ENCODE measurements at places on chromosomes 5 and 9. TPM values are rescaled to one million over a fixed set of nuclear protein-coding genes. Genes with fewer than 3 reads are reported as not detected.

GRCh38 chr5:141672841-141673813 is 8.9 kb downstream of the ARAP3 start:
- DNase-seq = no peak

IFNA13 gene
- total RNA-seq = not detected

CDC20B gene
- not detected for total RNA-seq

DNA sequence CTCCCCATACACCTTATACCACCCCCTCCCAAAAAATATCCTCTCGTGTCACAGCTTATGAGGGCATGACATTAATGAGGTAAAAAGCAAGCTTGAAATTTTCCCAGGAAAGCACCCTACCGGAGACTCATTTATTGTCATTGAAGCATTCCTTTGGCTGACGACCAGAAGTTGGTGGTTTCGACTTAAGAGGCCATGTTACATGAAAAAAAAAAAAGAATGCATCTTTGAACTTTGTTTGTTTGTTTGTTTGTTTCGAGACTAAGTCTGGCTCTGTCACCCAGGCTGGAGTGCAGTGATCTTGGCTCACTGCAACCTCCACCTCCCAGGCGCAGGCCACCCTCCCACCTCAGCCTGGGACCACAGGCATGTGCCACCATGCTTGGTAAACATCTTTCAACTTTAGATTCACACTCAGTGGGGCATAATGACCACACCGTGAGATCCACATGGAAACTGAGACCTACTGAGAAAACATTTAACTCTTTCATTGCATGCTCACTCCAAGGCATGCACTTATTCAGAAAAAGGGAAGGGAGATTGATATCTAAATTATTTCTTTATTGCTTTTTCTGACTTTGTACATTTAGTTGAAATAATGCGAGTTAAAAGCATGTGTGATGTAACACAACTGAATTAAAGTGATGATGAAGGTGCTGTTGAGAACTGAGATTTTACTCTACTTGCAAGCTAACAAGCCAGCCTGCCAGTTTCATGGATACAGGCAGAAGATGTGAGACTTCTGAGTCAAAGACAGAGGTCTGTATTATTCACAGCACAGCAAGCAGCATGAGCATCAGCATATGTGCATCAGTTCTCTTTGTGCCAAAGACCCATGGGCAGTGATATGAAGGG is 5.1 kb upstream of the RAB14 start:
- DNase-seq = no peak

CTXN3 gene
- not detected for total RNA-seq

DNA sequence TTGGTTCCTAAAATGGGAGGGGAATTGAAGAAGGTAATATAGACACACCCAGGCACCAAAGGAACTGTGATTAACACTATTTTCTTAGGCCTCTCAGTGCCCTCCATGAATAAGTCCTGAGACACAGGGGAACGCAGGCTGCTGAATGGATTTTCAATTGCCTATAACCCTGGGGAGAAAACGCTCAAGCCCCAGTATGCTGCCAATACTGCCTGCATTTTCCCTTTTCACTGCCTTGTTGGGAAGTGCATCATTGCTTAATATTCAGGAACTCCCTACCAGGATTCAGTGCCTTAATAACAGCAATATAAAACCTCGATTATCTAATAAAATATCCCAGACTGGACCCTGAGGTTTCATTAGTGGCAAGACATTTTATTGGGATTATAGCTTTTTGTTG is 25.4 kb downstream of the APBA1 start:
- no peak for DNase-seq

- peak; percentile 59 for DNase-seq
Measured at GRCh38 chr9:89756891-89757537, 152.2 kb downstream of the GADD45G start.

GRCh38 chr9:110308633-110309038 is 29.0 kb downstream of the TXNDC8 start:
- no peak for DNase-seq
